Activated T-helper 1 cell treated with anti-CD3 and anti-CD28 coated beads, Interleukin-12 subunit alpha, Interleukin-12 subunit beta, Interleukin-2, Interleukin-4 antibody, amounts not matched to agents 30 ng/mL and 10 ng/mL and 1 ng/mL, durations not matched to agents 14 hours and 24 hours and 36 hours (primary cell): ENCODE measurements at places on chromosomes 2 and 18. TPM values are rescaled to one million over a fixed set of nuclear protein-coding genes. Genes with fewer than 3 reads are reported as not detected.

NOSTRIN gene
- not detected in 2 replicates for total RNA-seq

CDKL4 gene
- total RNA-seq = 0.20 TPM in 1 of 2 replicates, not detected in the other

ABHD1 gene
- total RNA-seq = 0.34 and 0.96 TPM in 2 replicates

TANK gene
- total RNA-seq = 136 and 141 TPM in 2 replicates

DSG2 gene
- total RNA-seq = 0.18 and 0.42 TPM in 2 replicates

RND3 gene
- not detected in 2 replicates for total RNA-seq

COBLL1 gene
- not detected in 2 replicates for total RNA-seq

LOXL3 gene
- total RNA-seq = 1.9 and 2.0 TPM in 2 replicates

UGT1A5 gene
- not detected in 2 replicates for total RNA-seq

CD8B2 gene
- 0.37 and 0.54 TPM in 2 replicates for total RNA-seq

POTEJ gene
- total RNA-seq = not detected in 2 replicates

TLX2 gene
- total RNA-seq = 1.2 and 1.5 TPM in 2 replicates

PARD6G gene
- 0.10 and 0.15 TPM in 2 replicates for total RNA-seq
